ENCODE measurements at places on chromosomes 11 and 22.

GRCh38 chr11:131824771-131825170 lies 454.4 kb downstream of the NTM start:
- no peak for DNase-seq

DNA sequence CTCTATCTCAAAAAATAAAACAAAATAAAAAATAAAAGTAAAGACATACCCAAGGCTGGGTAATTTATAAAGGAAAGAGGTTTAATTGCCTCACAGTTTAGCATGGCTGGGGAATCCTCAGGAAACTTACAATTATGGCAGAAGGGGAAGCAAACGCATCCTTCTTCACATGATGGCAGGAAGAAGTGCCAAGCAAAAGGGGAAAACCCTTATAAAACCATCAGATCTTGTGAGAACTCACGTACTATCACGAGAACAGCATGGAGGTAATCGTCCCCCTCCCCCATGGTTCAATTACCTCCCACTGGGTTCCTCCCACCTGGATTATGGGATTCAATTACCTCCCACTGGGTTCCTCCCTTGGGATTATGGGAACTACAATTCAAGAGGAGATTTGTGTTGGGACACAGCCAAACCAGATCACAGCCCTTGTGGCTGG lies 8.3 kb upstream of the SSTR3 start:
- DNase-seq = no peak

GRCh38 chr11:55732936-55733335 lies 40.3 kb upstream of the OR5D13 start:
- no peak for DNase-seq

GRCh38 chr11:68325183-68325906 lies 13.0 kb downstream of the LRP5 start:
- no peak for DNase-seq

GRCh38 chr11:120064341-120064740 lies 73.6 kb downstream of the TRIM29 start:
- DNase-seq = no peak

DNA sequence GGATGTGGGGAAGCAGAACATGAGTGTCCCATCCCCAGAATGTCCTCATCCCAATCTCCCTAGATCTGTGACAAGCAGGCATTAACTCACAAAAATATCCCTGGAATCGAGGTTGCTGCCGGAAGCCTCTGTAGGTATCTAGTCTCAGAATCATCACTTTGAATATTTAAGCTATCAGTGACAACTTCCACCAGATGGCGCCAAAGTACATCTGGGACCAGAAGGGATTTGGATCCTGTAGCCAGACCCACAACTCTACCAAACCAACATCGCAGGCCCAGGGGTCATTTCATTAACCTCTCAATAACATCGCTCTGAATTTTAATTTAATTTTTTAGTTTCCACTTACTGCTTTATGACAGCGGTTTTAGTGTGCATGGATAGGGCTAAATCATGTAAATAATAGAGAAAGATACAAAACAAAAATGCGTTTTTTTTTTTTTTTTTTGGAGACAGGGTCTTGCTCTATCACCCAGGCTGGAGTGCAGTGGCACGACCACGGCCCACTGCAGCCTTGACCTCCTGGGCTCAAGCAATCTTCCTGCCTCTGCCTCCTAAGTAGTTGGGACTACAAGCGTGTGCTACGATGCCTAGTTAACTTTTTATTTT lies 1.1 kb upstream of the EXT2 start:
- peak; percentile 81 for DNase-seq

- DNase-seq = no peak
Observed at GRCh38 chr11:18374956-18375355, 19.4 kb upstream of the LDHA start.
